CD8-positive, alpha-beta memory T cell (primary cell): ENCODE measurements at places on chromosomes 7 and 10.

DNA sequence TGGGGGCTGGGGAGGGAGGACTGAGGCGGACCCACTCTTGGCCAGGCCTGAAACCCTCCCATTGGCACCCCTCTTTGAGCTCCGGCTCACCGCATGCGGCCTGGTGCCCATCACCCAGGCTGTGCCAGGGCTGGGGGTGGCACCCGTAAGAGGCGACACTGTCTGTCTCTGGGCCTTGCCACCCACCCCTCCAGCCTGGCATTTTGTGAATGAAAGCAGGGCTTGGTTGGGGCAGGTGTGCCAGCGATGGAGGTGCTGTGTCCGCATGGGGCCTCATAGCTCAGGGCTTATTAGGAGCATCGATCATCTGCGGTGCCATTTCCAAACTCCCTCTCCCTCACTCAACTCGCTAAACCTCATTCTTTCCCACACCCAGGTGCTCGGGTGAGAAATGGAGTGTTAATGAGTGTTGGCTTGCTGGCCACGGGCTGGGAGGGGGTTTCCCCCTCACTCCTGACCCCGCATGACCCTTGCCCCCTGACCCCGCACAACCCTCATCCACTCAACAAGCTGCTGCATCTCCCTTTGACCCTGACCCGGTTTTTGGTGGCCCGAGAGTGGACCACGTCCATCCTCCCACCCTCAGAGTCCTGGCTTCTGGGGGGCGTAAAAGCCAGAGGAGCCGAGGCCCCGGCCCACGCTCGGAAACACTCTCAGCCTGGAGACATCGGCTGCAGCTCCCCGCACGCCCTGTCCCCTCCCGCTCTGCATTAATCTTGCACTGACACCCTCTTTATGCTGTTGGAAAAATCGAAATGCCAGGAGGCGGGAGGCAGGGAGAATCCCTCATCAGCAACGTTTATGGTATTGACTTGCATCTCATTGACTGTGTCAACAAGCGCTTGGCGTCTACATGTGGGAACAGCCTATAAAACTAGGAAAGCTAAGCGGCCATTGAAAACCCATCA, 161.2 kb downstream of the DNAJB6 start:
- no peaks in the 10 kb centered on the region for H3K36me3 ChIP-seq
- H3K4me3 ChIP-seq, result no peak overlapping the region
- no peak overlapping the region for H3K27ac ChIP-seq
- DNase-seq, result no peak
- H3K27me3 ChIP-seq, result no peaks in the 10 kb centered on the region
- peaks cover 15% of the 10 kb centered on the region for H3K4me1 ChIP-seq

GRCh38 chr10:34941471-34942357, 126.6 kb upstream of the PARD3 start:
- no peaks in the 10 kb centered on the region for H3K4me1 ChIP-seq
- no peaks in the 10 kb centered on the region for H3K36me3 ChIP-seq
- H3K27ac ChIP-seq, result no peak overlapping the region
- H3K27me3 ChIP-seq, result no peaks in the 10 kb centered on the region
- DNase-seq, result no peak

- DNase-seq, result no peak
- no peak overlapping the region for H3K4me3 ChIP-seq
- H3K36me3 ChIP-seq, result no peaks in the 10 kb centered on the region
- no peak overlapping the region for H3K27ac ChIP-seq
Measured at GRCh38 chr10:17544465-17544864, 72.7 kb downstream of the HACD1 start.

GRCh38 chr10:104920476-104920875, 279.4 kb downstream of the SORCS3 start:
- no peaks in the 10 kb centered on the region for H3K4me1 ChIP-seq
- no peaks in the 10 kb centered on the region for H3K36me3 ChIP-seq
- no peaks in the 10 kb centered on the region for H3K27me3 ChIP-seq
- no peak overlapping the region for H3K27ac ChIP-seq

DNA sequence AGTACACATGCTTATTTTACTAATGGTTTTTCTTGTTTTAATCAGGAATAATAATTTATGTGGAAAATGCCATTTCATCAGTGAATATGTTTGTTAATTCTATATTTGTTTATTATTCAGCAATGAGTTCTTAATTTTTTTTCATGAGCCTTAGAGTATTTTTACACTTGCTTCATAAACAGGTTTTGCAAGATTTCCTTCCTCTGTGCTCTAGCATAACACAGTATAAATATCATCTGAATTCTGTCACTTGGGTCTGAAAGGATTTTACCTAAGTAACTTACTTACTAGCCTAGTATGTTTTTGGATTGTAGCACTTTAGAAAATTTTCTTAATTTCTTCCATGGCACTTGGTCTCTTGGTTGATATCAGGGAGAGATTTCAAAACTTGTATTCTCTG, 45.8 kb downstream of the GLCCI1 start:
- H3K4me3 ChIP-seq, result no peak overlapping the region
- peaks cover 36% of the 10 kb centered on the region for H3K4me1 ChIP-seq
- DNase-seq, result no peak
- H3K36me3 ChIP-seq, result no peaks in the 10 kb centered on the region
- no peak overlapping the region for H3K27ac ChIP-seq

DNA sequence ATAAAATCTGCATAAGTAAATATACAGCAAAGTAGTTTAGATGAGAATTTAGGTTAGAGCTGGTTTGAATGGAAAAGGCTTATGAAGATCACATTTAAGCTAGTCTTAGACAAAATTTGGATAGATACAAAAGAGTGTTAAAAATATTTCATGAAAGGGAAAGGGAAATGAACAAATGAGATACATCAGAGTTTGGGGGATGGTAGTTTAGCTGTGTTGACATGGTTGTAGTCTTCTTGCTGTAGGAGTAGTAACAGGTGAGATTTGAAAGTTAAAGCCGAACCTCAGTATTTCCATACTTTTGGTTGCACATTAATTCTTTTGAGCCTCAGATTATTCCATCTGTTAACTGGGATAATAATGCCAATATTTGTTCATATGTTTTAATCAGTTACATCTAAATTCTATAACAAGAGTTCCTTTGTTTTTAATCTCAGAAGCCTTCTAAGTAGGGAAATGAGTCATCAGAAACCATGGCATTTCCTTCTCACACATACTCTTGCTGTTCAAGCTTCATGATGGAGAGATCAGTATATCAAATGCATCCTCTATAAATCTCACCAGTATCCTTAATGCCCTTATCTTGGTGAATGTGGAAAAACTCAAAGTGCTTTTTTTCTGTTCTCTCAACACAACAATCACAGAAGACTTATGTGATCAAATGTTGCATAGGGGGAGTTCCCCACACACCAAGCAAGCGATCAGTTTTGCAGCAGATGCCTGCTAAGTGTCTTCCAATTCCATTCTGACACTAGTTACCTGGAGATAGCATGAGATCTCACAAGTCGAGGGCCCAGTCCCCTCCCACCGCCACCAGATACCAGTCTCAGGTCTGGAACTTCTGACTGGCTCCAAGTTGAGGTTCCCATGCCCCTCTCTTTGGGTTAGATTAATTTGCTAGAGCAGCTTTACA, 84.7 kb downstream of the MAPK8 start:
- no peaks in the 10 kb centered on the region for H3K36me3 ChIP-seq
- peaks cover 28% of the 10 kb centered on the region for H3K4me1 ChIP-seq
- H3K27ac ChIP-seq, result no peak overlapping the region
- H3K27me3 ChIP-seq, result no peaks in the 10 kb centered on the region
- no peak overlapping the region for H3K4me3 ChIP-seq

GRCh38 chr10:14821635-14822375, 16.0 kb downstream of the CDNF start:
- H3K4me3 ChIP-seq, result no peak overlapping the region
- no peak for DNase-seq
- no peak overlapping the region for H3K27ac ChIP-seq
- H3K4me1 ChIP-seq, result no peaks in the 10 kb centered on the region
- no peaks in the 10 kb centered on the region for H3K27me3 ChIP-seq
- H3K36me3 ChIP-seq, result no peaks in the 10 kb centered on the region

GRCh38 chr10:85720931-85721590, 645.5 kb downstream of the GRID1 start:
- H3K27ac ChIP-seq, result no peak overlapping the region
- no peak overlapping the region for H3K4me3 ChIP-seq
- no peaks in the 10 kb centered on the region for H3K36me3 ChIP-seq
- no peaks in the 10 kb centered on the region for H3K27me3 ChIP-seq
- DNase-seq, result no peak
- no peaks in the 10 kb centered on the region for H3K4me1 ChIP-seq

GRCh38 chr7:48074204-48074654, 14.8 kb upstream of the UPP1 start:
- no peak overlapping the region for H3K27ac ChIP-seq
- H3K4me3 ChIP-seq, result no peak overlapping the region
- no peaks in the 10 kb centered on the region for H3K4me1 ChIP-seq
- no peaks in the 10 kb centered on the region for H3K27me3 ChIP-seq
- no peaks in the 10 kb centered on the region for H3K36me3 ChIP-seq
- DNase-seq, result no peak

GRCh38 chr7:121755818-121756552, 117.0 kb upstream of the PTPRZ1 start:
- no peaks in the 10 kb centered on the region for H3K27me3 ChIP-seq
- DNase-seq, result no peak
- H3K4me1 ChIP-seq, result no peaks in the 10 kb centered on the region
- no peak overlapping the region for H3K4me3 ChIP-seq
- H3K27ac ChIP-seq, result no peak overlapping the region

GRCh38 chr10:16639471-16639870, 117.8 kb upstream of the C1QL3 start:
- no peak overlapping the region for H3K4me3 ChIP-seq
- DNase-seq, result no peak
- H3K4me1 ChIP-seq, result no peaks in the 10 kb centered on the region
- H3K27ac ChIP-seq, result no peak overlapping the region
- no peaks in the 10 kb centered on the region for H3K36me3 ChIP-seq
- H3K27me3 ChIP-seq, result no peaks in the 10 kb centered on the region
